ENCODE measurements at places on chromosomes 11 and 22.

GRCh38 chr11:119380160-119380826, 1.2 kb downstream of the USP2 start:
- no peak for DNase-seq

DNA sequence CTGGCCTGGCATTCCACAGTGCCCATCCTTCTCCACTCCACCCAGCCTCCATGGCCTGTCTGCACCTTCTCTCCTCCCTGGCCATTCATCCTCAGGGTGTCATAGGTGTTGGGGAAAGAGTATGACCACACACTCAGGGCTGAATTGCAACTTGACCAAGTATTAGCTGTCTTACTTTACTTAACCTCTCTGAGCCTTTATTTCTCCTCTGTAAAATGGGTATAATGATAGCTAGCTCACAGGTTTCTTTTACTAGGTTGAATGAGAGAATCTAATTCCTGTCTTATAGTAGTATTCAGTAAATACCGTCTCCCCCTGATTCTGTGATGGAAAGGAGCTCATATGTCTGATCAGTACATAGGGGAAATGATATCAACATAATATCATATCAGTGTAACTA, 16.0 kb downstream of the PANX1 start:
- DNase-seq, result no peak

GRCh38 chr11:8839957-8840945, 70.7 kb upstream of the AKIP1 start:
- no peak for DNase-seq

GRCh38 chr11:110530900-110531741, 101.4 kb downstream of the FDX1 start:
- DNase-seq, result no peak

DNA sequence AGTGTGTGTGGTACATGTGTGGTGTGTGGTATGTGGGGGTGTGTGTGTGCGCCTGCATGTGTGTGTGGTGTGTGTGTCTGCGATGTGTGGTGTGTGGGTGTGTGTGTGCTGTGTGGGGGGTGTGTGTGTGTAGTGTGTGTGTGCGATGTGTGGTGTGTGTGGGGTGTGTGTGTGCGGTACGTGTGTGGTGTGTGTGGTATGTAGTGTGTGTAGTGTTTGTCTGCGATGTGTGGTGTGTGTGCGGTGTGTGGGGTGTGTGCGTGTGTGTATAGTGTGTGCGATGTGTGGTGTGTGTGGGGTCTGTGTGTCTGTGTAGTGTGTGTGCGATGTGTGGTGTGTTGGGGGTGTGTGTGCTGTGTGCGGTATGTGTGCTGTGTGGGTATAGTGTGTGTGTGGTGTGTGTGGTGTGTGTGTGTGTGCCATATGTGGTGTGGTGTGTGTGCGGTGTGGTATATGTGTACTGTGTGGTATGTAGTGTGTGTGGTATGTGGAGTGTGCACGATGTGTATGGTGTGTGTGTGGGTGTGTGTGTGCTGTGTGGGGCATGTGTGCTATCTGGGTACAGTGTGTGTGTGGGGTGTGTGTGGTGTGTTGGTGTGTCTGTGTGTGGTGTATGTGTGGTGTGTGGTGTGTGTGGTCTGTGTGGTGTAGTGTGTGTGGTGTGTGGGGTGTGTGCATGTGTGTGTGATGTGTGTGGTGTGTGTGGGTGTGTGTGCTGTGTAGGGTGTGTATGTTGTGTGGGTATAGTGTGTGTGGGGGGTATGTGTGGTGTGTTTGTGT, 5.7 kb upstream of the PPP6R2 start:
- no peak for DNase-seq

DNA sequence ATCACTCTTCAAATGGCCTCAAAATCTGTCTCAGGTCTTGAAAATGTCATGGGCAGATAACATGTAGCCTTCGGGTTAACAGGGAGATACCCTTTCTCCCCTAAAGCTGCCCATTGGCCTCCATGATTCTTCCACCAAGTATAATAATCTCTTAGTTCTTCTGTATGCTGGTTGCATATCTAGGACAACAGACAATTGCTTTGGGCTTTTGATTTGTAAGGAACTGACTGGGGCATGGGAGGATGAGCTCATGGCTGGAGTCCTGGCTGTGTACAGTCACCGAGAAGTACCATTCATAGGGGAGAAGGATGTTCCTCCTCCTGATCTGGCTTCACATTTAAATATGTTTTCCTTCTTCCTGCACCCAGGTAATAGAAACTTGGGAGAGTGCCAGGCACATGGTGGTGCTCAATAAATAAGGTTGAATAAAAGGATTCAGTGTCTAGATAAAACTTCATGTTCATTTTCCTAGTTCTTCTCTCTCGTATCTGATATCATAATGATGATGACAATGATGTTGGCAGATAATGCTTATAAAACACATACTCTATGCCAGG, 2.8 kb upstream of the AMPD3 start:
- no peak for DNase-seq

DNA sequence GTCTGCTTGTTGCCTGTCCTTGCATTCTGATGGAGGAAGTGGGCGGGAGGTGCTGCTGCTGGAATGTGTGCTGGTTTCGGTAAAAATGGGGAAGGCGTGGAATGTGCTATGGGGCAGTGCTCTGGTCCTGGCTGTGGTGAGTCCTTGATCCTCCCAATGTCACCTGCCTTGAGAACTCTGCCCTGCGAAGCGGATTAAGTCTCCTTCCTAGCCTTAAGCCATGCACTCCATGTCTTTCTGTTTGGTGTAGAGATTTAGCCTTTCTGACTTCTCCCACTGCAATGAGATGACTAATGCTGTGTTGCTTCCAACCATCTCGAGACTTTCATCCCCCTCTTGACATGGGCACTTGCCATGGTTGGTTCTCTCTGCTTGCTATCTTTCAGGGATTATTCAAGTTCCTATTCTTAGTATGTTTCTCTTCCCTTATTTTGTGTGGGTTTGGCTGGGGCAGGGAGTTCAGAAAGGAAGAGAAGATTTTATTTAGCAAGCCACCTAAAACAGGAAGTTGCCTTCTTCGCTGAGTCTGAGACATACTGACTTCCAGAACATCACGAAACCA, 687.9 kb downstream of the NTM start:
- no peak for DNase-seq

GRCh38 chr11:87125257-87125656, 87.5 kb downstream of the TMEM135 start:
- no peak for DNase-seq

DNA sequence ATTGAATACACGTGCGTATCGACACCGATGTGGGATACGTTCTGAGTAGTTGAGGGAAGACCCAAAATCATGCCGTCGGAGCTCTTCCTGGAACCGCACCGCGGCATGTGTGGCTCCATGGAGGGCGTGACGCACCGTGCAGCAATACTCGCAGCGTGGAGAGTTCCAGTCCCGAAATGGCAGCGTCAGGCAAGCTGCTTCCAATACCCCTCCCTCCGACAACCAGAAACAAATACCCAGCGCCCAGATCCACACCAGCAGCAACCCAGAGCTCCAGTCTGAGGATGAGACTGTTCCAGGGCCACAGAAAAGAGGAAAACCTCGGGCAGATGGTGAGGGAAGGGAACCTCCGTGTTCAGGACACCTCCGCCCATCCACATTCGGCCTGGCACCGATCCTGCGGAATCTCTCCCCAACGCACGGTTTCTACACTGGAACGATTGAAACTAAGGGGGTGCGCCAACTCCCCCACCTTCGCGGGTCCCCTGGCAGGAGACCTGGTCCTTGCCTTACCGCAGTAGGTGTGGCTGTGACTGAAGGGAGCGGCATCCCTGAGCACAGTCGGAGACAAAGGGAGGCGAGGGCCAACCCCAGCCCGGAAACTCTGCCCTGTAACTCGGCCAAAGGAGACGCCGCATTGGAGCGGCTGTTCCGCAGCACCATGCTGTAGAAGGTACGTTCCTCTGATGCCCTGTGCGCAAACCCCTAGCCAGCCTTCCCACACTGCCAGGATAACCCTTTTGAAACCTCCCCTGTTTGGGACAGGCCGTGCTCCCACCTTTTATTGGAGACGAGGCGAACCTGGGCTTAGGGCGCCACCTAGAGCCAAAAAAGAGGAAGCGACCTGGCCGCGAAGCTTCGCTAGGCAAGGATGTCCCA, 28.2 kb downstream of the DBX1 start:
- DNase-seq, result peak; percentile 23

GRCh38 chr11:15675683-15676082, 561.0 kb downstream of the INSC start:
- no peak for DNase-seq

DNA sequence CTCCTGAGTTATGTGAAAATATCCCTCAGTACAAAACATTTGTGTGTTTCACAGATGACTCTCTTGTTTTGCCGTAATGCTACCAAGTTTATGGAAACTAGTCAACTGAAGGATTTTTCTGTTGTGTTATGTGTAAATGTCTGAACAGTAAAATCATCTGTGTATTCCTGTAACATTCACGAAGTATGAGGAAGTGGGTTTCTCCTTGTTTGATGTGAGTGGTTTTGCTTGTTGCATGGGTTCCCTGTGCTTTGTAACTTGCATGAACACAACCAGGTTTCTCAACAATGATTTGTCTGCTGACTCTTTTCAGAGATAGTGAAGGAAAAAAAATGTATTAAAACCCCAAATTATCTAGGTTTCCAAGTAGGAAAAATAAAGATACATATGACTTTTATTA, 138.1 kb downstream of the PGR start:
- no peak for DNase-seq

- DNase-seq, result no peak
Measured at GRCh38 chr11:118320515-118320914, 16.0 kb downstream of the CD3E start.

- no peak for DNase-seq
Measured at GRCh38 chr22:17336061-17336460, 33.2 kb upstream of the CECR2 start.

GRCh38 chr11:14904745-14905103, 12.7 kb upstream of the CYP2R1 start:
- DNase-seq, result no peak

DNA sequence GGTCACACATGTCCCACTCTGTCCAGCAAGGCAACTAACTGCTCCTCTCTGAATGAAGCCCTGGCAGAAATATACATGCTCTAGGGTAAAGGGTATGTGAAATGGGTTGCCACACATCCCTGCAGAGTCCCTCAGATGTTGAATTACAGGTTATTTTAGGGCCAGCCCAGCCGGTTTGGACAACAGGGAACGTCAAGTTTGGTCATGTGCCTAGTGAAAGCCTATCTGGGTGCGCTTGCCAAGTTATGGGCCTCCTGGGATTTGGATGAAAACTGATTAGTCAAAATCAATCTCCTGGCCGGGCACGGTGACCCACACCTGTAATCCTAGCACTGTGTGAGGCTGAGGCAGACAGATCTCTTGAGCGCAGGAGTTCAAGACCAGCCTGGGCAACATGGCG, 10.4 kb downstream of the AP1B1 start:
- no peak for DNase-seq

DNA sequence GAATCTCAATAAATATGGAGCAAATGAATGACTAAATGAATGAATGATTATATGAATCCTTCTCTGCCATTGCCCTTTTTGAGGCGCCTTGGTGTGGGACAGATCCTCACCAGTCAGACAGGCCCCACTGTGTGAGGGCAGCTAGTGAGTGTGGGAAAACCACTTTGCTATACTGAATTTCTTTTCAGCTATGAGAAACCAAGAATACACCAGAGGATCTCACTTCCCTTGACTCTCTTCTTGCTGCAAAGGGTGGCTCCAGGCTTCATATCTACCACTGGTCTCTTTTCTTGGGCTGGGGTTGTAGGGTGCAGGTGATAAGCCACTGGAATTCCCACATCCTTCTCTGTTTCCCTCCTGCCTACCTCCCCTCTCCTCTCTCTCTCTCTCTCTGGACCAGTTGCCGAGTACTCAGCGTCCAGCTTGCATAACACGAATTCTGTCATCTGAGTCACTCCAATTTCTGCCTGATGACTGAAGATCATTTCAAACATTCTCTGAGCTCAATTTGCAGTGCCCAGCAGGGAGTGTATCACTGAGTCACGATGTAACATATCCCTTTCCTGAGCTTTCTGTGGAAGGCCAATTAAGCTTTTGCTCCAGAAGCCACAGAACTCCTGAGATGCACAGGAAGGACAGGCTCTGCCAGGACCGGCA, 304.3 kb upstream of the NCAM1 start:
- DNase-seq, result no peak

- DNase-seq, result peak; percentile 44
Measured at GRCh38 chr22:42697542-42698013, 23.1 kb downstream of the A4GALT start.

DNA sequence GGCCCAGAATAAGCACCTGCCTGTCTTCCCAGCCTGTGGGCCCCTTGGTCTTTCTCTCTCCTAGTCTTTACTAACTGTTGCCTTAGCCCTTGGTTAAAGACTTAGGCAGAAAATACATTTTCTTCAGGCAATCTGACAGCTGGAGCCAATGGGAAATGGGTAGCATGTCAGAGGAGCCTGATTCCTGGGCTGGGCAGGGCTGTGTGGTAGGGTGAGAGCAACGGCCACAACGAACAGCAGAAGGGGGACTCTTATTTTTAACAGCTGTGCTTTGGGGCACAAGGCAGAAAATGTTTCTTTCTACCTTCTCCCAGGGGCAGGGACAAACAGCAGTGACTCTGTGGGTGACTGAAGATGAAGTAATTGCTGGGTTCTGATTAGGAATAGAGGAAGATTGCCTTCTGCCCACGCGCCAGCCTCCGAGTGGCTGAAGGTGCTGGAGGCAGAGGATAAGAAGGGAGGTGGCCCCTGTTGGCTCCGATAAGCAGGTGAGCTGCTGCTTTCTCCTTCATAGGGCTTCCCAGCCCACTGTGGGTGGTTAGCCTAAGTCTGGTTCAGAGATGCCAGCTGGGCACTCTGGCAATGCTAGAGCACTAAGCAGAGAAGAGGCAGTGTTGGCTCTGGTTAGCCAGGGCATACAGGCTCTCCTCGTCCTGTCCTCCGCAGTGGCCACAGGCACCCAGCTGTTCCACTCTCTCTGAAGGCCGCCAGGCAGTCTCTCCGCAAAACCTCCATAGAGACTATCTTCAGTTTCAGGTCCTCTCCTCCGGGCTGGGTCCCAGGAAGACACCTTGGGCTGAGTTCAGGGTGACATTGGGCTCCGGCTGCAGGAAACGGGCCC, 1.5 kb downstream of the YPEL4 start:
- no peak for DNase-seq

DNA sequence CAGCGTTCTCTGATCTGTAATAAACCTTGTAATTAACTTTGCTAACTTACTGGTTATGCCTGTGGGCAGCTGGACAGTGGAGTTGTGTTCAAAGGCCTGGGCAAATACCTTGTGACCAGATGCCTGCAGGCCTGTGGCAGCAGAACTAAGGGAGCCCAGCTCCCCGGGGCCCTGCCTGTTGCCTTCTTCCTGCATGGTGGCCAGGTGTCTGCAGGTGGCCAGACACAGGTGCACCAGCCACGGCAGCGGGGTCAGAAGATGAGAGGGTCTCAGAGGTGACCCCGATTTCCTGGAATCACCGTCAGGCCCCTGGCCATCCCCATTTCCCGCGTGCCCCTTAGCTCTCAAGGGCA, 127.2 kb downstream of the OSBP2 start:
- DNase-seq, result no peak

DNA sequence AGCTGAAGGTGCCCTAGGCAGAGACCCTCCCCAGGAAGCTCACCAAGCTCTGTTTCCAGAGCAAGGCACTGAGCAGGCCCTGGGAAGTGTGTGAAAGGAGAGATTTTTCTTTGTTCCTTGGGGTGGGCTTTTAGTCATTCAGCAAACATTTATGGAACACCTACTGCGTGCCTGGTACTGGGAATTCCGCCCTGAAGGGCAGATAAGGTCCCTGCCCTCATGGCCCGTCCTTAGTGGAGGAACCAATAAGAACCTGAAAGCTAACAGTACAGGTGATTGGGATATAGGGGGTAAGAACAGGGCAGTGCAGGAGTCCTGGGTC, 3.9 kb downstream of the TMEM134 start:
- DNase-seq, result no peak

All from AG04450 (cell line).